DMS79 treated with DMSO at 0.1 percent for 48 hours (cell line): ENCODE measurements at places on chromosomes 2 and 18.

DNA sequence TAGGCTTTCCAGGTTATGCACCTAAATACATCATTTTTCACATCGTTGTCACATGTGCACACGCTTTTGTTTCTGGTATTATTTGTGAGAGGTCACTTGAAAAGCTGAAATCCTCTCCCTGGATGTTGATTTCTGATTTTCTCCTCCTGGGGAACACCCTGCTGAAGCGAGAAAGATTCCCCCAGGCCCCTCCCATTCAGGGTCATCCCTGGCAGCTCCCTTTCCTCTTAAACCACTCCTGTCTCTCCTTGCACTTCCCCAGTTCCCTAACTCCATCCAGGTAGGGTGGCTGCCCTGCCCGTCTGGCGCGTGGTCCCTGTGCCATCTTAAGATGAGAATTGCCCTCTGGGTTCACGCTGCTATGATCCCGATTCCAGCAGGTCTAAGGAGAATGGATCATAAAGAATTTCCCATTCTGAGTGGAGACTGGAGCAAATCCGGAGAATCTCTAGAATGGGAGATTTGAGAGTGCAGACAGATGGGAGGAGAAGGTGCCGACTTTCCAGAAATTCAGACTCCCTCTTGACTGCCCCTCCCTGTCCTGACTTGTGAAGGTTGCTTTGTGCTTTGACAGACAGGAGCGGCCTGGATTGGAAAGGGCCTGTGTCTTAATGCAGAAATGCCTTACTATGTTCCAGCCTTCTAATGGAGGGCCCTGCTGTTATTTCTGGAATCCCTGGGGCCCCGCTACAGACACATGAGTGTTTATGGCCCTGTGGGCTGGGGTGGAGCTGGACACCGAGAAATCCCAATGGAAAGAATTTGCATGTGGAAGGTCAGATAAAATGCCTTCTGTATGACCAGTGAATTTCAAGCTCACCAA lies 1.3 kb upstream of the YWHAQ start:
- DNase-seq = no peak

GRCh38 chr2:26670171-26670570 lies 22.4 kb upstream of the KCNK3 start:
- no peak for DNase-seq

DNA sequence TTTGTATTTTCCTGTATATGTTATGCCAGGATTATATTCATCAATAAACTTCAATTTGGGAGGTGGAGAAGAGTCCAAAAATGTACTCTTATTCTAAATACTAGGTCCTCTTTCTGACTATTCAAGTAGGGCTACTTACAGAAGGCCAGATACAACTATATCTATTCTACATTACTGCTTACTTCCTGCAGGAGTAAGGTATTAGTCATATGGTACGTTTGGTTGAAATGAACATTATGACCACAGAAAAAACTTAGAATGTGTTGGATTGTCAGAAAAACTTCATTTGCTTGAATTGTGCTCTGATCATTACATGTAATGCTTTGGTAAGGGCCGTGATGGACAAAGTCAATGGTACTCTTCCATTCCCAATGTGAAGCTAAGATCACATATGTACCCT lies 35.0 kb downstream of the STAT4 start:
- no peak for DNase-seq

- no peak for DNase-seq
Measured at GRCh38 chr18:79826966-79827365, 29.2 kb downstream of the KCNG2 start.

- DNase-seq = no peak
Measured at GRCh38 chr2:36528766-36529392, 69.1 kb downstream of the FEZ2 start.

DNA sequence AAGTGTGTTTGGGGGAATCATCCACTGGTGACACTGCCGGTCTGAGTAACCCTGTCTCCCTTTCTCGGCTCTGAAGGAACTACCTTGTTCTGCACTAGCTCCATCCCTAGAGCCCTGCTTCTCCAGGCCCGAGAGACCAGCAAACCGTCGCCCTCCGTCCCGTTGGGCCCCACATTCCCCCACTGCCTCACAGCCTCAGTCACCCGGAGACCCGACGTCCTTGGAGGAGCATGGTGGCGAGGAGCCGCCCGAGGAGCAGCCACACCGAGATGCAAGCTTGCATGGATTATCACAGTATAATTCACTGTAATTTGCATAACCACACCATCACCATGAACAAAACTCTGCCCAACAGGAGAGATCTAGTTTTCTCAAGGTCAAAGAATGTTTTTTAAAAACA lies 126.2 kb downstream of the MTCL1 start:
- no peak for DNase-seq
